ENCODE measurements at places on chromosomes 7 and 10.

- no peak for DNase-seq
These were observed 61.5 kb downstream of the ZMIZ1 start for GRCh38 chr10:79130255-79130654.

DNA sequence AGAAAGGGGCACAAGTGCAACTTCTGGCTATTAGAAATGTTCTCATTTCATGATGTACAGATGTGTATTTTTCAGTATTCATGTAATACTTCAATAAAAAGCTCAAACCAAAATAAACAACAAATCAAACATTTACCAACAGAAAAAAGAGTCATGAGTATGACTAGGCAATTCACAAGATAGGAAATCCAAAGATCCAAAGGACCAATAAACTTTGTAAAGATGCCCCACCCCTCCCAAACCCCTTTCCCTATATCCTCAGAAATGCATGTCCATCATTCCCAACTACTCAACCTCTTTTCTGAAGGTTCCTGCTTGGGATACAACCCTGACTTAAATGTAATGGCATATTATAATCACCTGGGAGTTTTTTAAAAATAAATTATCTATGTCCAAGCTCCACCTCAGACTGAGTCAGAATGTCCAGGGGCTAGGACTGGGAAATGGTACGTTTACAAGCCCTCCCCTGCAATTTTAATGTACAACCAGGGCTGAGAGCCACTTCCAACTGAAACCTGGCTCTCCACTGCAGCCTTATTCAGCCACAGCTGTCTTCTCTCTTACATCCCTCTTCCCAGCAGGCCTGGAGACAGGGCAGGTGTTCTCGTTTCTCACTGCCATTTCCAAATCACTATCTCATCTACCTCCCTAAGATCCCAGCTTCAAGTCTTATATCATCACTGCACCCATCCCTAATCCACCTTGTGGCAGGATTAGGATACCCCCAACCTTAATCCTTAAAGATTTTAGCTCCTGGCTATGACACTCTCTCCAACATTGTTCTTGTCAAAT, 36.5 kb downstream of the COA1 start:
- no peak for DNase-seq

DNA sequence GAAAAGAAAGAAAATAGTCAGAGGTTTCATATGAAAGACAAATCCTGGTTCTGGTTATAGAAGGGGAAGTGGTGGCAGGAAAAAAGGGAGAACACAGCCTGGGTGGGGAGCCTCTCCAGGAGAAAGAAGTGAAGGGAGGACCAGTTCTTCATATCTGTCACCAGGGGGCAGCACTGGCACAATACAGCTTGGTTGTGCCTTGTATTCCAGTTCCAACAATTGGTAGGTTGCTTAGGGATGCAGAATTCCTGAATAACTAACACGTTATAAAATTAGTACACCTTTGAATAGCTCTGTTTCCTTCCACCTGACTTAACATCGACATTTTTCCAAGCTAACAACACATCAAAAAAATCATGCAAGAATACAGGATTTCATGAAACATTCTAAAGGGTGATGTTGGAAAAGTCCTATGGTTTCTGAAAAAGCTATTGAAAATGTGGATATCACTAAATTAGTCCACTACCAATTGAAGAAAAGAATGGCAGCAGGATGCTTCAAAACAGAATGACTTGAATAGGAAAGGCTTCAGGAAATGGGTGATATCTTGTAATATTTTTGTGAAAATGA, 52.9 kb downstream of the CYP26A1 start:
- no peak for DNase-seq

DNA sequence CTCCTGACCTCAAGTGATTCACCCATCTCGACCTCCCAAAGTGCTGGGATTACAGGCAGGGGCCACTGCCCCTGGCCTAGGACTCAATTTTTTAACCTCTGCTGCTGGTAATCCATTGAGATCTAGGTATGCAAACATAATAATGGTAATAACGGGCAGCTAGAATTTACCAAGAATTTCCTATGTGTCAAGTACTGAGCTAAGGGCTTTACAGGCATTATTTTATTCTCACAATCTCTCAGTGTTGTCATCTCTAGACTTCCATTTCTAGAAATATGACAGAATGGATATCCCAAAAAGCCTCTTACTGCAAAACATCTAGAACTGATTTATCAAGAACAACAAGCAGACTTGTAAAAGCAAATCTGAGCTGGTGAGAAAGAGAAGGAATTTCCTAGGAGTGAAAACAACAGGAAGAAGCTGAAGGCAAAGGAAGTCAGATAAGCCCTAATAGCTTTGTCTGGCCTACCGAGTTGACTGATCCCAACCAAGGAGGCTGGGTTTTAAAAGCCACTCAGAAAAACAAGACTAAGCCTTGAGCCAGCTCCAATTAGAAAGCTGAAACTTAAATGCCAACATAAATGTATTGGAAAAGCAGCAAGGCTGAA, 70.6 kb downstream of the CCDC71L start:
- DNase-seq: no peak

GRCh38 chr10:60591119-60591518, 187.2 kb upstream of the CDK1 start:
- DNase-seq: no peak

- DNase-seq: no peak
These were observed 58.4 kb downstream of the JCAD start for GRCh38 chr10:30000802-30001571.

DNA sequence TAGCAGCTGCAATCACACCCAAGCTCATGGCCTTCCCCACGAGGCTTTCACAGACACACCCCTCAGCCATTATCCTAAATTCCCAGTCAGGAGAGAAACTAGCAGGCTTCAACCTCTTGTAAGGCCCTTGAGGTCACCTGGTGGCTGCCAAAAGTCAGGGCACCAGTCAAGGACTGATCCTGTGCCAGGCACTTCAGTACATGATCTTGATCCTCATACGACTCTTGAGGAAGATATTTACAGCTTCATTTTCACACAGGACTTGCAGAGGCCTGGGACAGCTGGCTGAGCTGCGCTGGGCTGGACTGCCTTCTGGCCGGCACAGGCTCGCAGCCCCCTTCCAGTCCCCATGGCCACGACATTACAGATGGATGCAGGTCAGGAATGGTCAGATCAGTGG, 8.8 kb downstream of the PDAP1 start:
- DNase-seq: no peak

- no peak for DNase-seq
These were observed 994.9 kb downstream of the REEP3 start for GRCh38 chr10:64515970-64516699.

GRCh38 chr7:37832194-37832593, 16.2 kb upstream of the NME8 start:
- no peak for DNase-seq

DNA sequence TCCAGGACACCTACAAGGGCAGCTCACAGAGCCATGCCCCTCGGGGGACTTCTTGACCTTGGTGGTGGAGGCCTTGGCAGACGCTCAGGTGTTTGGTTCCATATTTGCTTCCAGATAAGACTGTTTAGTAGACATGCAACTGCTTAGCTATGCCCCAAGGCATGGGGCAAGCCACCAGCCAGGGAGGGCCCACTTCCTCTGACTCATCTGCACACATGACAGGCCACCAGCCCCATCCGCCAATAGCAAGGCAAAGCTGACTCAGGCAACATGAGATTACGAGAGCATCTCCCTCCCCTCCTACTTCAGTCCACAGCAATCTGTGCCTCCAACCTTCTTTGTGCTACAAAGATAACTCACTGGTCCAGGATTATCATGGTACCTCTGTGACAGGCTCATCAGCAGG, 54.9 kb downstream of the KCNMA1 start:
- no peak for DNase-seq

DNA sequence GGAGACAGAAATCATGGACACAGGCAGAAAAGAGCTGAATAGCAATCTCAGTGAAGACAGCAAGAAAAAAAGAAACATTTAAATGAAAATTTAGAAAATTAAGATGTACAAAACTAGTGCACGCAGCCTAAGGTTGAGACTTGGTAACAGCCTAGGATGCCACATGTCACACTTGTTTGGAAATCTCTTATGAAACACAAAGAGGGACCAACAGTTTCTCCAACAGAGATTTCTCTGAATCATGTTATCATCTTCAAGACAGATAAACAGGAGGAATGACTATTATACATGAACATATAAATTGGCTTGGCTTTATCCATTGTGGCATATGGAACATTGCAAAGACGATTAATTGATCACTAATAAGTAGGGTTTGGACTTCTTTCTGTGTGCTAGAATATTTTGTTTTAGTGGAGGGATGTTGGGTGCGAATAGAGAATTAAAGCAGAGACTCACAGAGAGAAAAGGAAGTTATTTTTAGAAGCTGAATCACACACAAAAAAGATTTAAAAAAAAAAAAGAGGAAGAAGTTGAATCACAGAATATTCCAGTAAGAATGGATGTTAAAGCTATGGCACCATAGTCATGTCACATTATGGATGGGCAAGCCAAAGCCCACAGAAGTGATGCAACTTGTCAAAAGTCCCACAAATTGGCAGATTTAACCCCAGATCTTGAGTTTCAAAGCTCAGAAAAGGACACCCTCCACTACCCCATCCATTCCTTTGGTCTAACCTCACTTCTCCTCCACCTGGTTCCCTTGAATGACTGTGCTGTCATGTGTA, 91.6 kb downstream of the MYOF start:
- no peak for DNase-seq

GRCh38 chr7:30083334-30083733, 51.5 kb upstream of the MTURN start:
- DNase-seq: no peak

- no peak for DNase-seq
These were observed 122.1 kb upstream of the TCF7L2 start for GRCh38 chr10:112827951-112828350.

- DNase-seq: no peak
These were observed 39.7 kb upstream of the MKRN1 start for GRCh38 chr7:140519007-140519399.

DNA sequence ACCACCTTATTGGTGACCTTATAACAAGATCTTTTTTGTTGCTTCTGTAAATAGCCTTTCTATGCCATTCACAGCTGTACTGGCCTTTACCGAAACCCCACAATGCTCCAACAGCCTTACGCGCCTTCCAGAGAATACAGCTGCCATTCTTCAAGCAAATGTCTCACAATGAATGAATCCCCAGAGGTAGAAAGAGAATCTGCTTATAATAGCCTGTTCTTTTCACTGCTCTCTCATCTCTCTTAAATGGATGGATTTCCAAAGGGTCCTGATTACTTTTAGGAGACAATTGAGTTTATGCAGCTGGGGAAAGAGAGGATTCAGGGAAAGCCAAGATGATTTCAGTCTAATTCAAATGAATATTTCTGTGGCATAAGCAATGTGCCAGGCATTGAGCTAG, 183.1 kb upstream of the PDE1C start:
- DNase-seq: no peak

- DNase-seq: no peak
These were observed 108.4 kb upstream of the TBX20 start for GRCh38 chr7:35362341-35362740.

DNA sequence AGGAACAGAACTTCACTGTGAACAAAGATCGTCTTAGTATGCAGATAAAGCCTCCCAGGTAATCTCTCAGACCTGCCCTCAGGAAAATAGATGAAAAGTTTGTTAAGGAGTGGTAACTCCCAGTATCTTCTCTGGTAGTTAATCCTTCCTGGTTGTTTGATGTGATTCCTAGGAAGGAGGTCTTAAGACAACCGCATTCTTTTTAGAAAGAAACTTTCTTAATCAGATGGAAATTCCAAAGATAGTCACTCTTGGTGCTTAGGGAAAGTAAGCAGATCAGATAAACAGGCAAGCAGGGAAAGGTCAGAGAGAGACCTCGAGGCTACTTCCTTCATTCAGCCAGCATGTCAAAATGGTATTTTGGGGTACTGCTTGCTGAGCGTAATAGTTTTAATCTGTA, 30.5 kb upstream of the ARMC3 start:
- DNase-seq: no peak

DNA sequence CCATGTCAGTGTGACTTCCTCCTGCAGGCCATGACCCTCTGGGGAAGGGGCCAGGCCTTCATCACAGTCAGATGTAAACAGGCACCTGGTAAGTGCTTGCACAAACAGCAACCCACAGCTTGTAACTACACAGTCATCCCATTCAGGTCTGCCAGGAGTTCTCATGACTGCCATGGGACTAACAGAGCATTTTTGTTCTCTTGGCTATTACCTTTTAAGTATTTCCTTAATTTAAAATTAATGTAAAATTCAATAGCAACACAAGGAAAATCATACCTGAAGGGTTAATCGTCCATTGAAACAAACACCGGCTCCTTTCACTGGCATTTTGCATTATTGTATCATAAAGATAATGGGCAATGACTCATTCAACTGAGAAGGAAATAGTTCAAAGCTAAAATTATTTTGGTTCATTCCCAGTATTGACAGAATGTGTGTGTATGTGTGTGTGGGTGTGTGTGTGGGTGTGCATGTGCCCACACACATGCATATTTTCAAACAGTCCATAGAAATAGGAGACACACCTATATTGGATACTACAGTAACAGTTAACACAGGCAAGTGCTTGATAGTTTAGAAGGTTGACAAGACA, 307.9 kb downstream of the WDR11 start:
- DNase-seq: no peak

GRCh38 chr7:97075928-97076327, 41.6 kb upstream of the SDHAF3 start:
- DNase-seq: no peak

- DNase-seq: no peak
These were observed 94.3 kb downstream of the UBE2H start for GRCh38 chr7:129858490-129858889.

DNA sequence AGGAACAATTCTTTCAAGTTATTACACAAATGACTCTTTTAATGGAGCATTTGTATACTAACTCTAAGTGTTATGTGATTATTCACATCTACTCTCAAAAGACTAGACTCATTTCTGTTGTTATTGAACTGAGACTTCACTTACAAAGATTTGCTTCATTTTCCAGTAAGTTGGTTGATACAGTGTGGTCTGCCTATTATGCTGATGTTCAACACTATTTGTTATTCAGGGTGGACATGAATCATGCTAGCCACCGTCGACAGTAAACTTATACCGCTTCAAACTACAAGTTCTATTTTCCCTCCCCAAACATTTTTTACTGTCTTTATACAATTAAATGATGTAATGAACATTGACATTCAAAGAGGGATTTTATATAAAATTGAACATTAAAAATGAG, 84.5 kb downstream of the PRKG1 start:
- no peak for DNase-seq

- DNase-seq: no peak
These were observed 516.3 kb upstream of the MKI67 start for GRCh38 chr10:128642502-128642901.

DNA sequence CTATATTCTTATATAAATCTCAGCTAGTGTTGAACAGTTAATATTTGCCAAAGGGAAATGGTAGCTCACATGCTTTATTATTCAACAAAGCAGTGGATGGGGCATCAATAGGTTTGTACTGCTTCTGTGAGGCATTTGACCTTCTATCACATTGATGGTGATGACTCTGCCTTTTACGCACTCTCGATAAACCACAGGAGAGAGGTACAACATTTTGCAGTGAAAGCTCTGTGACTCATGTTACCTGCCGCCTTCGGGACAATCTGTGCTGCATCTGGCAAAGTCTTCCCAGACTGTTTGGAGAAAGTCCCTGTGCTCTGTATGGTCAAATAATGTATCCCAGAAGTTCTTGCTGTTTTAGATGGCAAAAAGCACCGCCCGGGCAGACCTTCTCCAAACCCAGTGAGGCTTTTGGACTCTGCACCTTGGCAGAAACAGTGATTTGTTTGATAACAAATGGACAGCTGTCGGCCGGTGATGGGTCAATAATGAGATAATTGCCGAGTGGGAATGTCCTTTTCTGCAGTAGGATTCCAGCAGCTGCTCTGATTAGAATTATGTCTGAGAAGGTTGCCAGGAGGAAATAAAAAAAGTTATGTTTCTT, 61.0 kb downstream of the PLPP4 start:
- DNase-seq: no peak

GRCh38 chr7:70728872-70729552, 402.9 kb upstream of the GALNT17 start:
- DNase-seq: no peak

All from stimulated activated CD8-positive, alpha-beta memory T cell treated with anti-CD3 and anti-CD28 coated beads, Interleukin-12 subunit alpha, Interleukin-12 subunit beta, amount 100 ng/mL, for 4 hours (primary cell).